ENCODE measurements at places on chromosomes 11 and 22.

DNA sequence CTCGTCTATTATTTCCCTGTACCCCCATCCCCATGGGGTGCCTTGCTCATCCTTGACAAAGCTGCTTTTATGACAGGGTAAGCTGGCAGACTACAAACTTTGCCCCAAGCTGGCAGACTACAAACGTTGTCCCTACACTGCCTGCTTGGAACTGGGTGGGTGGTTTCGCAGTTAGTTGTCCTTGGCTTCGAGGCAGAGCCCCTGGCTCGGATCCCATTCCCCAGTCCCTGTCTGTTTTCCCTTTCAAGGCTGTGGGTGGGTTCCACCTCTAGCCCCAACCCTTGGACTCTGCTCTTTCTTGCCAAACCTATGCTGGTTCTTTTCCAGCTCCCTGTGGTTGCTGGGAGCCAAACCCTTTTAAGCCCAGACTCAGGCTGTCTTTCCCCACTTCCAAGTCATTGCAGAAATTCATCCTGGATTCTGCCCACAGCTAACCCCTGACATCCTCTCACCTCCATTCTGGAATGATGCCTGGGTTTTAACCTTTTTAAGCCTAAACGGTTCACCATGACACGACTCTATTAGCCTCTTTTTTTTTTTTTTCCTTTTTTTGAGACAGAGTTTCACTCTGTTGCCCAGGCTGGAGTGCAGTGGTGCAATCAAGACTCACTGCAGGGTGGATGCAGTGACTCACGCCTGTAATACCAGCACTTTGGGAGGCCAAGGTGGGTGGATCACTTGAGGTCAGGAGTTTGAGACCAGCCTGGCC is 9.2 kb upstream of the RBM14 start:
- no peak for DNase-seq

DNA sequence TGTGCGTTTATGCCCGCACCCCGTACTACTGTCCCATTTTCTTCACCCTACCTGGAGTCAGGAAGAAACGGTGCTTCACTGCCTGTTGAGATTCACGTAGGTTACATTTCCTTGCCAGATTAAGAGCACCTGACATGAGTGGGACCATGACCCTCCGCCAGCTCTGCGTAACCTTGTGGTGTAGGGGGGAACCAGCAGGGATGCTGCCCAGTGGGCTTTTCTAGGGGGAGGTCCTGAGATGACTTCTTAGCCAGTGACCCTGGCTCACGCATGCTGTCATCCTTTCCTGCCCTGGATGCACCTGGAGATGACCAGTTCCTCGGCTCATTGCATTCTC is 967 bp upstream of the ARVCF start:
- DNase-seq: no peak

GRCh38 chr11:103266167-103266831 is 157.1 kb downstream of the DYNC2H1 start:
- no peak for DNase-seq

DNA sequence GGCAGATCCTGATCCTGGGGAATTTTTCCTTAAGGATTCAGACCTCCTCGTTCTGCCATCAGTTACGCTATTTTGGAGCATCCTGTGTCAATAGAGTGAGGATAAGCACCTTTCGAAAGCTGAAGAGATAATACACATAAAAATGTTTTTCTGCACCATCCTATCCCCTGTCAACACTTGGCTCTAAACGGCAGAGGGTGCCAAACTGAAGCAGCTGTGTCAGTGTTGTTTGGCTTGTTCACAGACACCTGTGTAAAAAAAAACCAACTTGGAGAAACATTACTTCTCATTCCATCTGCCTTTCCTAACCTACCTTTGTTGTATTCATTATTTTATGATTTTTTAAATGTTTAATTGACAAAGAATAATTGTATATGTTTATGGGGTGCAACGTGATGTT is 417.0 kb upstream of the DDI1 start:
- DNase-seq: no peak

- DNase-seq: no peak
These were observed 6.9 kb upstream of the CHORDC1 start for GRCh38 chr11:90229791-90230190.

DNA sequence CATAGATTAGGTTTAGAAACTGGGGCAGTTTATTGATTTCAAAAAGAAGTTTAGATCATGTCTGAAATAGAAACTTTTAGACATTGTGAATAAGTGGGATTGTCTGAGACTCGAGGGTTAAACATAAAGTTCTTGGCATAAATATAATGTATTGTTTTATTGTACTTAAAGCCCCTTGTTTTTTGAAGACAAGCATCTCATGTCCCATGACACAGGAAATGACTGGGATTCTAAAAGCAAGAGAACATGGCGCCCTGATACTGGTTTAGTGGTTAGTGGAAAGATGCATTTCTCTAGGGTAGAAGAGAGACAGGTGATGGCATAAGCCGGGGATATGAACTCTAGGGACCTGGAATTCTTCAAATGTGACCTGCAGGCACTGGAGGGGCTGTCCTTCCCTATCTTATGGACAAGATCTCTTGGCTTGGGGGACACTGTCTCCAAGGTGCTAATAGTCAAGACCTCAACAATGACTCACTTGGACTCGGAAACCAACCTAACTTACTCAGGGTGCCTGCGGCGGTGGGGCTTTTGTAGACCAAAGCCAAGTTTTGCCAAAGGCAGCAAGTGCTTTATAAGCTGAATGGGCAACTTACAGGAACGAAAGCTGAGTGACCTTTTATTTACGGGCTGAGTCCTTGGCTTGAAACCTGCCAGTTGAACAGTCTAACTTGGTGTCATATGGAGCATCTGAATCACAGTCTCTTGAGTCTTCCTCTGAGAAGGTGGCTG is 48.2 kb downstream of the UBASH3B start:
- DNase-seq: no peak

DNA sequence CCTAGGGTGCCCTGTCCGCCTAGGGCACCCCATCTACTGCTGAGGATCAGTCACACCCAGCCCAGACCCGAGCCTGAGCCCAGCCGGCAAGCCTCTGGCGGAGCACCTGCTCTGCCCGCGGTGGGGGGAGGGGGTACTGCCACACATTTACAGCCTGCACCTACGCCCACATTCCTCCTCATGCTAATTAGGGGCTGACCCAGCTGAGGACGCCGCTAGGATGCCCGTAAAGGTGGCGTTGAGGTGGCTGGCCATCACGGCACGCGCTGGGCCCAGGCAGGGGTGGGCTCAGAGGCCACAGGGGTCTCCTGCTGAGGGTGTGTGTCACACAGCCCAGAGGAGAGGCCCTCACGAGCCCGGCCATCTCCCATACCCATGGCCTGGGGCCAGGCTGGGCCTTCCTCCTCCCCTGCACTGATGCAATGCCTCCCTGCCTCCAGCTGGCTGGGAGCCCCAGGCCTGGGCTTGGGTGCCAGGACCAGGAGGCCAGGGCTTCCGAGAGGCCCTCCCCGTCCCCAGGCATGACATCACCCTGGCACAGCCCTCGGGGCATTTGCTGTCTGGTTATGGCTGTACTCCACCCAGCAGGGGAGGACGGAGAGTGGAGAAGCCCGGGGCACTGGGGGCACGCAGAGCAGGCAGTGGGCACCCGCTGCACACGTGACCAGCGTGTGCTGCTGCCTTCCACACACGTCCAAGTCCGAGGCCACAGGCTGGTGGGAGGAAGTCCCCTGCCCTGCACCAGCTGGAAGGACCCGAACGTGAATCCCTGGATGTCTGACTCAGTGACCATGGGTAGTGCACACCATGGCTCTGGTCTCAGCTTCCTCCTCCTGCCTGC is 12.7 kb downstream of the DUSP8 start:
- DNase-seq: no peak

DNA sequence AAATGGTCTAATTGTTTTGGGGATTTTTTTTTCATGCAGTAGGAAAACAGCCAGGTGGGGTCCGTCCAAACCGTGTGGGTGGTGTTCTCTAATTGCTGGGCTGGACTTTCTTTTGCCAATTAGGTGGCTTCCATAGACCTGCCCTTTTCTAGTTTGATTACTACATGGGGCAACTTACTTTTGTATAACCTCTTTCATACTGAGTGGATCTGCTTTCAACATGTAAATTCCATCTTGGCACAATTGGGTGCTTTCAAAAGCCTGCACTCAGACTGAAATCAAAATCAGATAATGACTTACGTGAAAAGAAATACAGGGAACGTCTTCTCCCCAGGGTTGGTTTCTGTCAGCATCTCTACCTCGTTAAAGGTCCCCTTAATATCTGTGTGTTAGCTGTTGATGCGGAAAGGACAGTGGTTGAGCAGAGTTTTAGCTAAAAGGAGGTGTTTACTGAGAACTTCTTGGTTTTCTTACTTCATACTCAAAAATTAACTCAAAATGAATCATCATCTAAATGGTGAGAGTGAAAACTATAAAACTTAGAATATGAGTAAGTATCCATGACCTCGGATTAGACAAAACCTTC is 72.1 kb downstream of the BARX2 start:
- DNase-seq: no peak

- no peak for DNase-seq
These were observed 29.8 kb downstream of the JAM3 start for GRCh38 chr11:134098566-134099184.

- no peak for DNase-seq
These were observed 282.1 kb downstream of the INSC start for GRCh38 chr11:15396778-15397177.

- no peak for DNase-seq
These were observed 98.7 kb downstream of the MORC2 start for GRCh38 chr22:30869667-30870395.

DNA sequence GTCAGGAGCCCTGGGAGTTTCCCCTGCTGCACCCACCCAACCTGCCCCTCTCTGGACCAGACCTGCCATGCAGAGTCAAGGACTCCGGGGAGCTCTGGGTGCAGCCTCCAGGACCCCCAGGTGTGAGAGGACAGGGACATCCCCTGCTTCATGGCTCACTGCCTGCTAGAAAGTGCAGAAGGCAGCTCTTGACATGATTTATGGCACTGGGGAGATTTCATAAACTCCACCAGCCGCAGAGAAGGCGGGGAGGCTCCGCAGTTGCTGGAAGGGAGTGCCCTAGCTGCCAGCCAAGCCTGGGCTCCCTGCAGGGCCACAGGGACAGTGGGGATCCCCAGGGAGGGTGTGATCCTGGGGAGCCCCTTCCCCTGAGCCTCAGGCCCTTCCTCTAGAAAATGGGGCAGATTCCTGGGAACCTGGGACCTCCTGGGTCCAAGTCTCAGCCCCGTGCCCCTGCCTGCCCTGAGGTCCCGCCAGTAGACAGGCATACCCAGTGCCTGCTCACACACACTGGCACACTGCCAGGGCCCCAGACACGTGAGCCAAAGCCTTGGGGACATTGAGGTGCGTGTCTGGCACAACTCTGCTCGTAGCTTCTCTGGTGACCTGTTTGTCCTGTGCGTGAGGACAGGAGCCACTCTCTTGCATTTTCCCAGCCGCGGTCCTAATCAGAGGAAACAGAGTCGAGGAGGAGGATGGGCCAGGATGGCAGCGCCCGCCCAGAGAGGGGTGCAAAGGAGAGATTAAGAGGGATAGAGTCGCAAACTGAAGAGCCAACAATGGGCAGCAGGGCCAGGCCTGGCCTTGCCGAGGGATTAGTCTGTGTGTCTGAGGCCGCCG is 13.8 kb downstream of the CABP7 start:
- peak; percentile 53 for DNase-seq

DNA sequence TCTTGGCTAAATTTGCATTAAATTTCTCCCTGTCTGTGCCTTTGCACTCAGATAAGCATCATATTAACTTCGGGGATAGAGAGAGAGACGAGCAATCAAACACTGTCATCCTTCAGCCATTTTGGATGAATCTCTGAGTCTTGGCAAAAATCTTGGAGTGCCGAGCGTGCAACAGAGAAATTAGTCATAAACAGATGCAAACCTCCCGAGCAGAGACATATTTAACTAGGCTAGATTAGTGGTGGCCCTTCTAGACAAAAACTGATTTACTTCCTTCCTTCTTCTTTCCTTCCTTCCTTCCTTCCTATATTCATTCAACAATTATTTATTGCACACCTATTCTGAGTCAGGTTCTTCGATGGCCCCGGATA is 114.4 kb upstream of the BLID start:
- DNase-seq: no peak

All from K562 (cell line).